ENCODE measurements at places on chromosomes 3 and 15. TPM values are rescaled to one million over a fixed set of nuclear protein-coding genes. Genes with fewer than 3 reads are reported as not detected.

Gene CFAP92
- total RNA-seq: 0.24 TPM

DNA sequence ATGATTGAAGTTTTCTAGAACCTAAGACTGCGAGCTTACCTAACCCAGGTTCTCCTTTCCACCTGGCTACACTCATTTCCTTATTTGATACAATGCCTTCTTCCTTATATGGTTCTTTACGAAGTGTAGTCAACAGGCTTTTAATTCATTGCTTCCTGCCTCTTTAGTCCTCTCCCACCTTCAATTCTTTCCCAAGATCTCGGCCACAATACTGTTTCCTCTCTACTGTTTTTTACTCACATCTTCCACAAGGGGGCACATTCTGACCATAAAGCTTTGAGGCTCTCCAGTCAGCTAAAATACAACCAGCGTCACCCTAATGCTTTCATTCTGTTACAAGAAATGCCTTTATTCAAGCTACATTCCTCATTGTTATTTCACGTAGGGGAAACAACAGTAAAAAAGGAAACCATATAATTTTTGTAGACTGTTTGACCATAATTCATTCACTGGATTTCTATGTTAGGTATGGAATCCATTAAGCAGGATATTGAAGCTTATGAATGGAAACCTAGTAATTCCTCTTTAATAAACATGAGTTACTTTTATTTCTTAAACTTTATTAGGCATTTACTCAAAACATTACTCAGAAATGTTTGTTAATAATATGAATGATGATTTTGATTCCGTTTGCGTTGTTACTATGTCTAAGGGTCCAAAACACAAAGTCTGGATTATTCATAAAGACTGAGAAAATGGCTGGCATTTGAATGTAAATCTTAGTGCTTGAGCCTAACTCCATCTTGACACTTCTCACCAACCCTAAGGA lies 29.5 kb upstream of the VEPH1 start:
- DNase-seq: no peak

GRCh38 chr3:97931218-97931617 lies 41.0 kb downstream of the RIOX2 start:
- DNase-seq: no peak

GRCh38 chr3:46710229-46710628 lies 7.4 kb downstream of the PRSS50 start:
- DNase-seq: no peak

Gene SLC9C1
- total RNA-seq: not detected

- DNase-seq: no peak
Observed at GRCh38 chr3:61446341-61446740, 115.0 kb upstream of the PTPRG start.

Gene DAZL
- not detected for total RNA-seq

- no peak for DNase-seq
Observed at GRCh38 chr3:115325539-115325938, 178.5 kb upstream of the ZBTB20 start.

GRCh38 chr3:139745831-139746230 lies 68.1 kb upstream of the NMNAT3 start:
- DNase-seq: no peak

GRCh38 chr3:50583897-50584296 lies 14.6 kb downstream of the HEMK1 start:
- DNase-seq: no peak

DNA sequence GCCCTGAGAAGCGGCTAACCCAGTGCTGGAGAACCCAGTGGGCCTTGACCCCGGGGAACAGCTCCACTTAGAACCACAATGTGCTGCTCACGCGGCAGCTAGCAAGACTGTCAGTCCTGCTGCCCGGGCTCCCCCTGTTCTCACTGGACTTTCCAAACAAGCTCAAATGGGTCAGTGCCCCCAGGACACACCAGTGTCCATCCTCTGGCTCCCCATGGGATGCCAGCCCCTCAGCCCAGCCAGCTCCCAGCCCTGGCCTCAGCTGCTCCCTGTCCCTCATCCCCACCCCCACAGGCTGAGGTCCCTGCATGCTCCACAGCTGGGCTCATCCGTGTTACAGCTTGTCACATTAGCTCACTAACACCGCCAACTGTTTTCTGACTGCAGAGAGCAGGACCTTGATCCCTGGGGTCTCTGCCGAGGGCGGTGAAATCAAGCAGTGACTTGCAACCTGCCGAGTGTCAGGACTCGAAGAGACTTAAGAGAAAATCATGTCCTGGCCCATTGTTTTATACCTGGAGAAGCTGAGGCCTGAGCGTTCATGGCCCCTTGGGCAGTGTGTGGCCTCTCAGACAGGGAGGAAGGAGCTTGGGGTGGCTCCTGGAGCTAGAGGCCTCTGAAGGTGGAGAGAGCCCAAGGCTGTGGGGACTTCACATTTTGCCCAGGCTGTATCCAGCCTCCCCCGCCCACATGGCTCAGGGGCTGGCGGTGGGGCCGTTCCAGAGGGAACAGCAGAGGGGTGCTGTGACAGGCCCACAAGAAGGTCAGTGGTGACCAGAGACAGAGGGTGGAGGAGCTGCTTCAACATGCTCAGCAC lies 157.5 kb downstream of the MEGF11 start:
- DNase-seq: no peak

Gene PP2D1
- total RNA-seq: not detected

DNA sequence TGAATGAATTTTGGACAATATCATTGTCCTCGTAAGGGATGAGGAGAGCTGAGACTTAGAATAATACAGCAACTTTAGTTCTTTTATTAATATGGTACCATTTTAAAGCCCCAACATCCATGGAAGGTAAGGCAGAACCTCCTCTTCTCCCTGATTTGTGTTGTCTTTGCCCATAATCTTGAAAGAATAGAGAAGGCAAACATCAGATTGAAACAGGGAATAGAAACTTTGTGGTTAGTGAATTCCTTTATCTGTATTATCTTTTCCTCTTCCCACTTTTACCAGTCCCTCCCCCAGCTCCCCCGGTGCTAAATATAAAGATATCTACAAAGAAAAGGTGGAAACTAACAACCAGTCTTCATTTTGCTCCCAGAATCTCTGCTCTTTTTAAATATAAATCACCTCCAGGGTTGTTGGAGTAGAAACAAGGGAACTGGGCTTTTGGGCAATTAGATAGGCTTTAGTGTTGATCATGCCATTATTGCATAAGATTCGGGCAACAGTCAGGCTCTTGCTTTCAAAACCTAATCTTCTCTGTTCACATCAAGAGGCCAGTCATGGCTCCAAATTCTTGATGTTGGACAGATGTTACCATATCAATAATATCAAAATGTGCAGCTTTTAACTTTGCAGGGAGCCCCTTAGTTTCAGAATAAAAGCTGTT lies 32.5 kb downstream of the ITPR1 start:
- no peak for DNase-seq

Gene DAPK2
- not detected for total RNA-seq

DNA sequence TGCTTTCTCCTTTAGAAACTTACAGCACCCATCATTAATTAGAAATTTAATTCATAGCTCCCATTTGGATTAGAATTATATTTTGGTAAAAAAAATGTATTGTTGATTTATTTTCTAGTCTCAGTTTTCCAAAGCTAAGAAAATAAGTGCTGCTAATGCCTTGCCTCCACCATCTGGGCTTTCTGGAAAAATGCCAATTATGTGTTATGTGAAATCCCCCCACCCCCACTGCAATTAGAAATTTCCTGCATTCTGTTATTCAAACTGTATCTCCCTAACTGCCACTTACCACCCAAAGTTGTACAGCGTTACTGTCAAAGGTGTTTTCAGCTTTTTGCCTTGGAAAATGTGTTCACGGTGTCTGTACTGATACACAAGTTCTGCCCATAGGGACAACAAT lies 617.2 kb upstream of the UBE2E2 start:
- no peak for DNase-seq

Gene CFAP100
- total RNA-seq: not detected

- no peak for DNase-seq
Observed at GRCh38 chr15:47663101-47663500, 54.2 kb upstream of the SEMA6D start.

GRCh38 chr3:43707266-43707665 lies 16.5 kb downstream of the ABHD5 start:
- no peak for DNase-seq

Gene PIERCE2
- not detected for total RNA-seq

- no peak for DNase-seq
Observed at GRCh38 chr3:87498358-87499080, 222.1 kb upstream of the POU1F1 start.

Gene ACKR4
- 0.51 TPM for total RNA-seq

Gene SAMMSON
- not detected for total RNA-seq

GRCh38 chr3:193593668-193594030 lies 641 bp downstream of the OPA1 start:
- DNase-seq: peak; percentile 39

Gene CCR9
- 0.61 TPM for total RNA-seq

- no peak for DNase-seq
Observed at GRCh38 chr3:36451816-36452215, 71.5 kb downstream of the STAC start.

Gene GADL1
- total RNA-seq: not detected

GRCh38 chr3:142022381-142022780 lies 127.0 kb downstream of the TFDP2 start:
- no peak for DNase-seq

DNA sequence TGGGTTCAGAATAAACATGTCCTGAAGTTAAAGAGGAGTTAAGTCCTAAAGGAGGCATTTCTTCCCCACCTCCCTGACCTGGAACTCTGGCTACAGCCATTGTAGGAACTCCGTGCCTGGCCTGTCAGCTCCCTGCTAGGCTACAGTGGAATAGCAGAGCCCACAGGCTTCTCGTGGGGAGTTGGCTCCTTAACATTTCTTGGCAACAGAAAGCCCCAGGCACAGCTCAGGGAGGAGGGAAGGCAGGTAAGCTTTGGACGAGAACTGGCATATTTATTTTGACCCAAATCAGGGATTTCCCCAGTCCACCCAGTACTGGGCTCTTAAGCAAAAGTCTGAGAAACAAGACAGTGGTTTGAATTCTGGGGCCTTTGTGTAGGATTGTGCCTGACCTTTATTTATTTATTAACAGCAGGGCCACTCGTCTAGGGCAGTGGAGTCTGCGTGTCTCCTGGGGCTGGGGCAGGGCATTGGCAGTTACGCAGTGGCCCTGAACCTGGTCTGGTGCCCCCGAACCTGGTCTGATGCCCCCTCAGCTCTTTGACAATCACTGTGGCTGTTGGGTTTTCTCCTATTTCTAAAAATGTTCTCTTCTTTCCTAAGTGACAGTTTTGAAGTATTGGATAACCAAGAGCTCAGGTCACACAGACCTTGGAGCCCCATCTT lies 7.9 kb upstream of the ISG20 start:
- DNase-seq: no peak

DNA sequence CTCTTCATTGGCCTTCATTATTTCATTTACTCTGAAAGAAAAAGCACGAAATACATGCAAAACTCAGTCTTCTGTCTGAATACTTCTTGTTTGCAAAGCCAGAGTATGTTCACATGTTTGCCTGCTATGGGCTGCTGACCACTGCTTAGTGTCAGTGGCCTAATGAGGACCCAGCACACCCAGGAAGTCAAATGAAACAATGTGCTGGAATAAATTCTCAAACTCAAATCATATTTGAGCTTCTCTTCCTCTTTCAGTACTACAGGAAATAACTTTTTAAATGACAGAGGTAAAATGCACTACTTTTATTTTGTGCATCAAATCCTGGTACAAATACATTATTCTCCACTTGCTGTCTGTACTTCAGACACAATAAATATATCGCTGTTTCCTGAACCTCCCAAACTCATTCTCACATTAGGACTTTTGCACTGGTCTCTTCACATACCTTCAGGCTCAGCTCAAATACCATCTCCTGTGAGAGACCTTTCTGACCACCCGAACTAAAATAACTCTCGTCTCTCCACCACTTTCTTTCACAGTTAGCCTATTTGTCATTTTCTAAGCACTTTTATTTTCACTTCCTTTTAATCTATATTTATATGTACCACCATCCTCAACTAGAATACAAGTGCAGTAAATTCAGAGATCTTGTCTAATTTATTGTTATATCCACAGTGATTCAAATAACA lies 176.8 kb downstream of the TUSC7 start:
- DNase-seq: no peak

- DNase-seq: no peak
Observed at GRCh38 chr3:50481992-50482391, 21.4 kb downstream of the CACNA2D2 start.

GRCh38 chr3:2001306-2002108 lies 97.2 kb upstream of the CNTN4 start:
- no peak for DNase-seq

GRCh38 chr15:63945007-63945788 lies 101.1 kb downstream of the DAPK2 start:
- peak; percentile 48 for DNase-seq

GRCh38 chr3:105579439-105579838 lies 212.7 kb downstream of the ALCAM start:
- DNase-seq: no peak

DNA sequence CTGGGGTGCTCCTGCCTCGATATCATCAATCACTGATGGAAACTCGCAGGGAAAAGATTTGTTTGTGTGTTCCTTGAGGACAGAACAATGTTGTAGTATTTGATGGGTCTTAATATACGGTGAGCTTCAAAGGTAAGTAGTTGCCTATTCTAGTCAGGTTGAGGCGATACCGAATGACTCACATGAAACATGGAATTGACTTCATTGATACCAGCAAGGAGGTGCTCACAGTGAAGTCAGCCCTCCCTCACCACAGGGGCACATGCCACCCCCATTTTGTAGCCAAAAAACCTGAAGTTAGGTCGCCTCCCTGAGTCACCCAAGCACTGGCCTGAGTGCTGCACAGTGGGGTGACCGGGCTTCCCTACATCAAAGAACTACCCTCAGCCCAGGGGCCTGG lies 3.7 kb upstream of the ALDH1A3 start:
- no peak for DNase-seq

Gene UPK1B
- not detected for total RNA-seq

DNA sequence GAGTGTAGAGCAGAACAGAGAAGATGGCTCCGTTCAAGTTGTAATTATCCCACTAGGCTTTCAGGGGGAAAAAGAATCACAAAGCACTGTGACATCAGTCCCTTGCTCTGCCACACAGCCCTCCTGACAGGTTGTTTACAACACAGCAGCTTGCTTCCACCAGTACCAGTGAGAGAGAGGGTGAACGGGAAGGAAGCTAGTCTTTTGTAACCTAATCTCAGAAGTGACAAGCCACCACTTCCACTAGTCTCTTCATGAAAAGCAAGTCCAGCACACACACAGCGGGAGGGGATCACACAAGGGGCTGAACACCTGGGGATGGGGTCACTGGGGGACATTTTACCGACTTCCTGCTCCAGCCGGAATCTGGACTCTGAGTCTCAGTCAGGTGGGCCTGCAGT lies 86.3 kb downstream of the FAM81A start:
- DNase-seq: peak; percentile 28

GRCh38 chr3:59762941-59763340 lies 713.1 kb upstream of the CFAP20DC start:
- no peak for DNase-seq

DNA sequence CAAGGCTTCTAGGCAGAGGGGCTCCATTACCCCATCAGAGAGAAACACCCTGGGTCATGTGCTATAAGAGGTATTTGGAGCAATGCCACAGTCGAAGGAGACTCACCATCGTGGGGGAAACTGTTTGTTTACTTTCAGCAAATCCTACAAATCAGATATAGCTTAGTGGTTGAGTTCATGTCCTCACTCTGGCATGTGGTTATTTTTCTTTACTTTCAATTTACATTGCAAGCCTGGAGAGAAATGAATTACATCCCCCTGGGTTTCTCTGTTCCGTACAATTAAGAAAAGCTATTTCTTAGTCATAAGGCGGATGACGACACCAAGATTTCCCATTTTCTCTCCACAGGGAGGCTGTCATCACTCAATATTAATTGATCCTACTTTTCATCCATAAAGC lies 36.9 kb downstream of the RFTN1 start:
- no peak for DNase-seq
